ENCODE measurements at places on chromosomes 6 and 20.

DNA sequence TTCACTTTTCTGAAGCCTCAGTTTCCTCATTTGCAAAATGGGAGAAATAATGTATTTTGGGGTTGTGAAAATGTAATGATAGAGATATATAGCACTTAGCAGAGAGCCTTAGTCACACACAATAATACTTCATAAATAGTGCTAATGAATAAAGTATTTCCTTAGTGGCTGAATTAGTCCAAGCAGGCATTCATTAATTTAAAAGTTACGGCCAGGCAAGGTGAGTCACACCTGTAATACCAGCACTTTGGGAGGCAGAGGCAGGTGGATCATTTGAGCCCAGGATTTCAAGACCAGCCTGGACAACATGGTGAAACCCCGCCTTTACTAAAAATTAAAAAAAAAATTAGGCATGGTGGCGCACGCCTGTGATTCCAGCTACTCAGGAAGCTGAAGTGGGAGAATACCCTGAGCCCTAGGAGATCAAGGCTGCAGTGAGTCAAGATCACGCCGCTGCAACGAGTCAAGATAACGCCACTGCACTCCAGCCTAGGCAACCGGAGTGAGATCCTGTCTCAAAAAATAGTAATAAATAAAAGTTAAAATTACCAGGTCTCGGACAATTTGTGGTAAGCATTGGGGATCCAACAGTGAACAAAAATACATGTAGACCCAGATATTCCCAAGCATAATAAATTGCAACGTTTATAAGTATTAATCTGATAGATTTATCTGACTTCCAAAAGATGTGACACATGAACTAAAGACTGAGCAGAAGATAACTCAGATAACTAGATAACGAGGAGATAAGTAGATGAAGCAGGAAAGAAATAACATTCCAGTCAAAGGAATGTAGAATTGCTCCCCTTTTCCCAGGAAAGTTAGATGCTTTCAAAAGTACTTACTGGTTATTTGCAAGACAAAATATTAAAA, 2.1 kb upstream of the IBTK start:
- DNase-seq = no peak

DNA sequence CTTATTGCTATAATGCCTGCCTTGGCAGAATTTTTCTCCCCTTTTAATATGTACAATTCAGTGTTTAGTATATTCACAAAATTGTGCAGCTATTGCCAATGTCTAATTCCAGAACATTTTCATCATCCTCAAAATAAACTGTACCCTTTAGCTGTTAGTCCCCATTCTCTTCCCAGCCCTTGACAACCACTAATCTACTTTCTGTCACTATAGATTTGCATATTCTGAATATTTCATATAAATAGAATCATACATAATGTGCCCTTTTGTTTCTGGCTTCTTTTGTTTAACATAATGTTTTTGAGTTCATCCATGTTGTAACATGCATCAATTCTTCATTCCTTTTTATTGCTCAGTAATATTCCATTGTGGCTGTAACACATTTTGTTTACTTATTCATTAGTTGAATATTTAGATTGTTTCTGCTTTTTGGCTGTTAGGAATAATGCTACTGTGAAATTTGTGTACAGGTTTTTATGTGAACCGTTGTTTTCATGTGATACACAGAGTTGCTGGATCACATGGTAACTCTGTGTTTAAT, 22.4 kb downstream of the STK4 start:
- DNase-seq = no peak

GRCh38 chr6:107152638-107153430, 37.5 kb upstream of the BEND3 start:
- no peak for DNase-seq

DNA sequence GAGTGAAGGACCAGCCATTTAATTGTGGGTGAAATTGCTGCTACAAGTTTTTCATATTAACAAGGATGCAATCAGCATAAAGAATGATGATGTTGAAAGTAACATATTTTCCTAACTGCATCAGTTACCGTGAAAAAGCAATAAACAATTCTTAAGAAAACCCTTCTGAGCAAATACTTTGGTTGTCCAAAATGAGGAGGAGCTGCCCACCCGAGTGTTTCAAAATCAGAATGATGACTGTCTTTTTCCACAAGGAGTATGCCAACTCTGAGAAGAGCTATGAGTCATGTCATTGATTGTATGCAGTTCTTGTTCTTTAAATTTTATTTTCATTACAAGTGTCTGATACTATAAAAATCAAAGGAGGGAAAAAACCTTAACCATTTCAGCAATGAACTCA, 470.5 kb downstream of the COL12A1 start:
- no peak for DNase-seq

GRCh38 chr20:63124092-63124781, 91.7 kb downstream of the YTHDF1 start:
- DNase-seq = no peak

- DNase-seq = no peak
Observed at GRCh38 chr6:11714798-11715285, 63.8 kb downstream of the ADTRP start.

- peak; percentile 38 for DNase-seq
Observed at GRCh38 chr6:32968867-32969684, 682 bp downstream of the BRD2 start.

GRCh38 chr6:91562955-91563354, 976.1 kb upstream of the MAP3K7 start:
- DNase-seq = no peak

- DNase-seq = no peak
Observed at GRCh38 chr6:142275236-142276006, 26.4 kb upstream of the ADGRG6 start.

- no peak for DNase-seq
Observed at GRCh38 chr6:119323478-119323877, 26.1 kb downstream of the MAN1A1 start.

DNA sequence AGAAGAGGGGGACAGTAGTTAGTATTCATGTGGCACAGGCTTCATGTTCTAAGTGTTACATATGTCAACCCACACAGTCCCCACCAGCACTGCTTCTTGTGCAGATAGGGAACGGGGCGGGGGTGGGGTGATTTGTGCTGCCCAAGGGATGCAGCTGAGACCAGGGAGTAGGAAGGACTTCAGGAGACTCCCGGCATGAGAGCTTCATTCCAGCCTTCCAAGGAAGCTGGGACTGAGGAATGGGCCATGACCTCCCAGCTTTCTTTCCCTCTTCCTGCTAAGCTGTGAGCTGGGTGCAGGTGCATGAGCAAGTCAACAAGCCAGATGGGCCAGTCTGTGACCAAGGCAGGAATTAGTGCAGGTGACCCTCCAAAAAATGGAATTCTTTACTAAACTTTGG, 9.2 kb downstream of the BEND3 start:
- no peak for DNase-seq

GRCh38 chr6:11414176-11414963, 123.2 kb upstream of the TMEM170B start:
- no peak for DNase-seq

DNA sequence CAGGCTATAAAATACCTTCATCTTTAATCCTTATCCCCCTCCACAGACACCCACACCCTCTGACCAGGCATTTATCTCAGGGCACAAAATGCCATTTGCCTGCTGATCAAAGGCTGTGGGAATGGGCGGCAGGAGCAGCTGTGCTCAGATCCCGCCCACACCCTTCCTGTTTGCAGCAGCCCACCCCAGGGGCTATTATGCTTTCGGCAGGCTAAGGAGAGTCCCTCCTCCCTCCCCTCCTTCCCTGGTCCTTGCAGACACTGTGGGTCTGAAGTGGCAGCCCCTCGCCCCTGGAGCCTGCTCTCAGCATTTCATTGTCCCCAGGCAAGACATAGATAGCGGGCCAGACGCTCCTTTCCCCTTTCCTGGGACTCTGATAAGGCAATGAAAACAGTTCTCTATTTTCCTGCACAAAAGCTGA, 220.8 kb upstream of the HEY2 start:
- DNase-seq = no peak

DNA sequence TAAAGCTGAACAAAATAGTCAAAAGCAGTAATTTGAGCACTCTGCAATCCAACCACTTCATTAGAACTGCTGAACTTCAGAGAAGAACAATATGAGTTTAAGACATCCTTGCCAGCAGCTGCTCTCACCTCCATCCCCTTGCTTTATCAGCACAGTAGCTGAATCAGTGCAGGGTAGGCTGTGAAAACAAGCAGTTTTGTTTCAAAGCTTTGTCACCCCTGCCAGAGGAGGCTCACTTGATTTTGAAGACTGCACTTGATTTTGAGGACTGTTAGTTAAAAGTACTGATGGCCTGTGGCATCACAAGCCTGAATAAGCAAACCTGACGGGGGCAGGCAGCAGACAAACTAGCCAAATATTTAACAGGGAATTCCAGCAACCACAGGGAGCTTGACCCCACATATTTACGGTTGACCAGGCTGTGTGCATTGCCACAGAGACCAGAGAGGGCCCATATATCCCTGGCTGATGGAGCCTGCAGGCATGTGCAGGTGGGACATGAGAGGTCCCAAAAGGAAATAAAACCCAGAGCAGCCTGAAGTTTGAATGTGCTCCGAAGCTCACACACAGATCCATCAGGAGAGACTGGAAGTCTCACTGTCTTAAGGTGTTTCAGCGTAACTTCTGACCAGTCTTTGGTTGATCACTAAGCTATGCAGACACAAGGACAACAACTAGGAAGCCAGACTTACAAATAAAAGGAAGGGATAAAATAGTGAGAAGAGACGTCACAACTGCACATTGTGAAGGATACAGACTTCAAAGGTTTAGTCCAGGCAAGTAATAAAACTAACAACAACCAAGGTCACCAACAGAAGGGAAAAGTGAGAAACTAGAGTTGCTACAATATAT, 97.4 kb downstream of the PDSS2 start:
- no peak for DNase-seq

GRCh38 chr6:139515511-139515910, 141.1 kb upstream of the CITED2 start:
- no peak for DNase-seq

- no peak for DNase-seq
Observed at GRCh38 chr6:95127261-95127660, 450.1 kb upstream of the MANEA start.

GRCh38 chr20:9139106-9139833, 70.4 kb downstream of the PLCB4 start:
- no peak for DNase-seq
